ENCODE measurements at places on chromosomes 7 and 10.

- DNase-seq, result no peak
These were observed 1.3 kb downstream of the TBC1D12 start for GRCh38 chr10:94403380-94404213.

DNA sequence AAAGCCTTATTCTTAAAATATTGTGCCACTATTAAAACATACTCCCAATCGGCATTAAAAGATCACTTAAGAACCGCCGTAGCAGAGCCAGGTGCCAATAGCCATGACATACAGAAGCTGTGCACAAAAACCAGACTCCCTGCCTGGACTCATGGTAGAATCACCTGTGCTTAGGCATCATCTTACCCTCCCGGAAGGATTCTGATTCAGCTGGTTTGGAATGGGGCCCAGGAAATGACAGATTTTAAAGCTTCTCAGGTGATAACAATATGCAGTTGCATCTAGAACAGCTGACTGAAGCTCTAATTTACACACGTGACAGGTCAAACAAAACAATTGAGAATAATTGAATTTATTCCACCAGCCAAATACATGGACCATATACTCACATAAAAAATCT, 10.7 kb downstream of the A1CF start:
- DNase-seq, result no peak

DNA sequence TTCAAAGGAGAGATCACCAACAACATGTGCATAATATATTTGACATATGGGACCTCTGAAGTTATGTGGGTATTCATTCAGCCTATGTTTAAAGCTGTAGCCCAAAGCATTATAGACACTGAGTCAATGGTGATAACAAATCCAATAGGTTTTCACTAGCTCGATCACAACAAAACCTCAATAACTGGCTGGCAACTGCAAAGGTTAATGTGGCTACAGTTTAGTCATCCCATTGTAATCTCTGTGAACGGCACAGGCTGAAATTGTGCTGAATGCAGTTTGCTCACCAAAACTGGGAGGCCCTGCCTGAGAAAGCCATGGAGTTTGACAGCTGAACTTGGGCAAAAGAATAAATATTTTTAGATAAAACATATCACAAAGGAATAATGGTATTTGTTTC, 152.4 kb upstream of the ADO start:
- DNase-seq, result no peak

GRCh38 chr7:68485253-68485917, 1112.9 kb upstream of the AUTS2 start:
- DNase-seq, result no peak

GRCh38 chr7:42661312-42661711, 250.6 kb downstream of the C7orf25 start:
- DNase-seq, result no peak

DNA sequence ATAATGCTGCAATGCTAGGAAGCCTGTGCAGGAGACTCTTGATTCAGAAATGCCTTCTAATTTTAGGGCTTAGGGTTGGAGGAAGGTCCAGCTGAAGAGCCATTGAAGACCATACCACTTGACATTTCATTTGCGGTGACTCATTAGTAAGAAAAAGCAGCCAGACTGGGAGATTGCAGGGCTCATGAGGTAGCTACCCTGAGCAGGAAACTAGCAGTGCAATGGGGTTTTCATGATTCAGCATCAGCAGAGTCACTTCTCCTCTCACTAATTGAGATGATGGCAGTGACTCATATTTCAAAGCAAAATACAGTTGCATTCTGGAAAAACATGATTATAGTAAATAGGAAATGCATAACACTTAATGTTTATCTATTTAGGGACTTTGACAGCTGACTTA, 434.1 kb downstream of the DNAJB9 start:
- DNase-seq, result no peak

DNA sequence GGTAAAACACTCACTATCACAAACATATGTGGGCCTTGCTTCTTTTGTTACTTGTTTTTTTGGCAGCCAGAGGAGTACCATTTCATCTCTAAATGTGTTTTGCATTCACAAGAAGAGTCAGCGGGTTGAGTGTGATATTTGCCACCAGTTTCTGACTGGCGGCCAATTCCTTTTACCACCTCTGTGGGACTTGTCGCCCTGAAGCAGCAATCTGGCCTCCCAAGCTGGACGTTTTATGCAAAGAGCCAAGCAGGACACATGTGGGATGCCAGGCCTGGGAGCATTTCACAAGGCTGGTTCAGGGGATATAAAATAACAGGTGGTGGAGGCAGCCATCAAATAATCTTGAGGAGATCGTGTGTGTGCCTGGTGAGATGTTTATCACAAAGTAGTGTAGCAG, 61.8 kb upstream of the TRIL start:
- DNase-seq, result no peak

DNA sequence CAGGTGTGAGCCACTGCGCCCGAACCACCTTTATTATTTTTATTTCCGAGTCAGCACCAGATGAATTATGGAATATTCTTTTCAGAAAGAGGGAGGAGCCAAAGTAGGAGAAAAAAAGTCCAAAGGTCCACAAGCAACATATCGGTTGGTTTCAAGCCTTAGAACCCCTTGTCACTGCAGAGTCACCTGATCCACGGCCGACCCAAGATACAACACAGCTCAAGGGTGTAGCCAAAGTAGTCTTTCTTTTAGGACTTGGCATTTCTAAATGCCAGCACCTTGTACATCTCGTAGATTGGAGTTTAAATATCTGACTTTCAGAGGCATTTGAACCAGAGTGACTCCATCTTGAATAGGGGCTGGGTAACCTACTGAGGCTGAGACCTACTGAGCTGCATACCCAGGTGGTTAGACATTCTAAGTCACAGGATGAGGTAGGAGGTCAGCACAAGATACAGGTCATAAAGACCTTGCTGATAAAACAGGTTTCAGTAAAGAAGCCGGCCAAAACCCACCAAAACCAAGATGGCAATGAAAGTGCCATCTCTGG, 113.9 kb upstream of the ANLN start:
- DNase-seq, result no peak

Measured in NCI-H446 treated with DMSO at 0.1 percent for 48 hours (cell line).